ENCODE measurements at places on chromosomes 16 and 17. TPM values are rescaled to one million over a fixed set of nuclear protein-coding genes. Genes with fewer than 3 reads are reported as not detected.

GRCh38 chr17:66542129-66542966 is 239.9 kb downstream of the PRKCA start:
- no peak overlapping the region for H3K4me3 ChIP-seq
- no peak overlapping the region for H3K27ac ChIP-seq
- peaks cover 5% of the 10 kb centered on the region for H3K4me1 ChIP-seq
- DNase-seq = no peak
- H3K36me3 ChIP-seq = no peaks in the 10 kb centered on the region

GRCh38 chr16:25750488-25751216 is 58.9 kb downstream of the HS3ST4 start:
- no peak overlapping the region for H3K4me3 ChIP-seq
- H3K27ac ChIP-seq = no peak overlapping the region
- H3K27me3 ChIP-seq = peaks cover 3% of the 10 kb centered on the region
- H3K4me1 ChIP-seq = no peaks in the 10 kb centered on the region
- DNase-seq = no peak

GRCh38 chr17:59389066-59389465 is 57.6 kb downstream of the YPEL2 start:
- H3K4me1 ChIP-seq = peaks cover 17% of the 10 kb centered on the region
- H3K36me3 ChIP-seq = peaks cover 31% of the 10 kb centered on the region
- no peak overlapping the region for H3K4me3 ChIP-seq
- H3K27ac ChIP-seq = no peak overlapping the region
- DNase-seq = no peak

DNA sequence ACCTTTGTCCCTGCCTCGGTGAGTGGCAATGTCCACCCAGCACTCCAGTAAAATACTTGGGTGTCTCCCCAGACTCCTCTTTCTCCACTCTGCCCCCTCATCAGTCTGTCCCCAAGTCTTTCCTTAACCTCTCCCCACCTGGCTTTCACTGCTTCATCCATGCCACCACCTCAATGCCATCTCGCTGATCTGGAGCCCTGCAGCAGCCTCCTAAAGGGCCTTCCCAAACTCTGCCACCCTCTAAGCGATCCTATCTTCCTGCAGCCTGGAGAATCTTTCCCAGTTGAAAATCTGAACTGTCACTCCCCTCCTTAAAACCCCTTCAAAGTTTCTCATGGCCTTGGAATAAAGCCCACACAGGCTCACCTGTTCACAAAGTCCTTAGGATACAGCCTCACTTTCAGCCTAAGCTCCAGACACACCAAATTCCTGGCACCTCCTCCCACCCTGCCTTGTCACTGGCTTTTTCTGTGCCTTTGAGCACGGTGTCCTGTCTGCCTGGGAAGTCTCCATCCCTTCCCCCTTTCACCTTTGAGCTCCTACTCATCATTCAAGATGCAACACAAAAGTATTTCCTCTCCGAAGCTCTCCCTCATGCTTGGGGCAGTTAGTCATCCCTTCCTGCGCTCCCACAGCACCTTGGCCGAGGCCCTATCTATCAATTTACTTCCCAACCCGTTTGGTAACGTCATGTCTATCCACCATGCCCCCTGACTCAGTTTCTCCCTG is 2.8 kb downstream of the WNK4 start:
- H3K27ac ChIP-seq = peak overlapping the region; percentile 43
- DNase-seq = no peak
- peaks cover 1% of the 10 kb centered on the region for H3K36me3 ChIP-seq
- H3K4me1 ChIP-seq = peaks cover 14% of the 10 kb centered on the region

- peaks cover 7% of the 10 kb centered on the region for H3K27me3 ChIP-seq
- peak; percentile 51 for DNase-seq
- H3K36me3 ChIP-seq = no peaks in the 10 kb centered on the region
- H3K4me1 ChIP-seq = peaks cover 5% of the 10 kb centered on the region
- peak overlapping the region; percentile 57 for H3K27ac ChIP-seq
Observed at GRCh38 chr17:75412455-75413317, 7.2 kb upstream of the GRB2 start.

DNA sequence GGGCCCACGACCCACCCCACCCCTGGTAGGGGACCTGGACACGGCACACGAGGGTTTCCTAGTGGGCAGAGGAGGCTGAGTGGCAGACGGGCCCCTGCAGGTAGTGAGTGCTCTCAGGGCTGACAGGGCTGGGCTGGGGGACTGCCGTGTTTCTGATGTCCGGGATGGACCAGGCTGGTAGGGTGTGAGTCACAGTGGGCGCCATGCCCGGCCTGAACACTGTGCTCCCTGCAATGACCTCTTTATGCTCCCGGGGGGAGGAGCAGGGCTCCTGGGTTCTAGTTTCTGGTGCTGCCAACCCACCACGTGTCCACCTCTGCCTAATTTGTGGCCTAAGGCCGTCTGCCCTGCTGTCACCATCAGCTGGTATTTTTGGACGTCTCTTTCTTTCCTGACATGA is 26.3 kb downstream of the ARHGAP23 start:
- no peaks in the 10 kb centered on the region for H3K36me3 ChIP-seq
- H3K4me1 ChIP-seq = peaks cover 18% of the 10 kb centered on the region

GRCh38 chr17:72618001-72618509 is 474.4 kb downstream of the SLC39A11 start:
- H3K27ac ChIP-seq = peak overlapping the region; percentile 91
- H3K4me1 ChIP-seq = peaks cover 67% of the 10 kb centered on the region
- peak overlapping the region; percentile 49 for H3K4me3 ChIP-seq
- no peaks in the 10 kb centered on the region for H3K36me3 ChIP-seq

DNA sequence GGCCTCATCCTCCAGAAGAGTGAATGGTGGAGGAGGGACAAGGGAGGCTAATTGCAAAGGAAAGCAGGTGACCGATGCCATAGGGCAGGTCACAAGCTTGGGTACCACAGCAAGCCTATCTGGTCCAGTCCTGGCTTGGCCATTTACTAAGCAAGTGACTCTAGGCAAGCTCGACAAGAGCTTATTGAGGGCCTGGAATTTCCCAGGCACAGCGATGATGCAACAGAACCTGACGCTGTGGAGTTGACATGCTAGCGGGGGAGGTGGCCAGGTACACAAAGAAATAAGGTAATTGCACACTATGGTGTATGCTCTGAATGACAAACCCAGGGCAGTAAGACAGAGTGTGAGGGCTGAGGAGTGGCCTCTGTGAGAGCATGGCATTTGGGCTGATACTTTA is 98.5 kb downstream of the PGS1 start:
- no peak overlapping the region for H3K4me3 ChIP-seq
- H3K4me1 ChIP-seq = peaks cover 23% of the 10 kb centered on the region
- peaks cover 2% of the 10 kb centered on the region for H3K27me3 ChIP-seq
- DNase-seq = no peak
- H3K27ac ChIP-seq = no peak overlapping the region

GRCh38 chr16:87131996-87132345 is 185.2 kb downstream of the C16orf95 start:
- no peak for DNase-seq
- H3K27ac ChIP-seq = no peak overlapping the region
- peaks cover 17% of the 10 kb centered on the region for H3K27me3 ChIP-seq
- no peak overlapping the region for H3K4me3 ChIP-seq
- no peaks in the 10 kb centered on the region for H3K36me3 ChIP-seq

Gene PRSS33
- 0.27 TPM for total RNA-seq

Gene TEKT1
- not detected for total RNA-seq
